A549 treated with Hydrocortisone at 1 μM for 4 hours (cell line): ENCODE measurements at places on chromosomes 5 and 9. TPM values are rescaled to one million over a fixed set of nuclear protein-coding genes. Genes with fewer than 3 reads are reported as not detected.

Gene DDX46
- total RNA-seq, result 51.3 to 86.5 TPM (median 60.0 TPM) in 5 replicates

Gene NMUR2
- total RNA-seq, result 0.06 to 0.10 TPM (median 0.09 TPM) in 4 of 5 replicates, not detected in the other

Gene CCIN
- total RNA-seq, result 0.06 TPM in 1 of 5 replicates, not detected in the others

Gene PTPRD
- 0.08 to 0.40 TPM (median 0.29 TPM) in 5 replicates for total RNA-seq

Gene STPG3
- total RNA-seq, result not detected in 5 replicates

Gene SNX18
- total RNA-seq, result 4.1 to 6.4 TPM (median 5.9 TPM) in 5 replicates

Gene IRX4
- total RNA-seq, result 0.22 to 0.49 TPM (median 0.37 TPM) in 5 replicates

Gene RLN1
- not detected in 5 replicates for total RNA-seq

Gene ACTBL2
- 0.07 to 0.09 TPM in 2 of 5 replicates, not detected in the others for total RNA-seq

Gene PCDHAC1
- total RNA-seq, result 1.8 to 2.5 TPM (median 2.2 TPM) in 5 replicates

Gene PHF24
- 0.09 to 0.31 TPM (median 0.14 TPM) in 5 replicates for total RNA-seq

Gene PCDHGA6
- total RNA-seq, result 0.14 to 0.26 TPM (median 0.20 TPM) in 5 replicates

Gene AJM1
- 3.4 to 4.3 TPM (median 4.0 TPM) in 5 replicates for total RNA-seq

Gene C1QTNF2
- 0.06 to 0.12 TPM (median 0.08 TPM) in 5 replicates for total RNA-seq

Gene SOX30
- total RNA-seq, result 0.06 to 0.07 TPM in 2 of 5 replicates, not detected in the others

Gene CDC14B
- 11.4 to 17.4 TPM (median 13.7 TPM) in 5 replicates for total RNA-seq

Gene DHFR
- 47.6 to 70.4 TPM (median 51.8 TPM) in 5 replicates for total RNA-seq

Gene ECSCR
- total RNA-seq, result not detected in 5 replicates

Gene HMHB1
- not detected in 5 replicates for total RNA-seq
